ENCODE measurements at places on chromosomes 3 and 15.

DNA sequence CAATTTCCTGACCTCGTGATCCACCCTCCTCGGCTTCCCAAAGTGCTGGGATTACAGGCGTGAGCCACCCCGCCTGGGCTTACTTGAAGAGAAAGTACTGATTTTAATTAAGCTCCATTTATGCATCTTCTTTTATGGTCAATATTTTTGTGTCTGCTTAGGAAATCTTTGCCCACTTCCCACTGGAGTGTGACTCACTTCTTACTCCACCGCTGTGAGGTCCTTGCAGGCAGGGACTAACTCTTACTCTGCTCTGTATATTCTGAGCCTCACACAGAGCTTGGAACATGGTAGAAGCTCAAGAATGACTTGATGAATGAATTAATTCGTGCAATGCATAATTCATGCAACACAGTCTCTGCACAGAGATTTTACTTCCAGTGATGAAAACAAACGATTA is 2.9 kb upstream of the TM4SF19 start:
- DNase-seq: no peak

GRCh38 chr15:97316362-97316761 is 644.1 kb upstream of the ARRDC4 start:
- no peak for DNase-seq

DNA sequence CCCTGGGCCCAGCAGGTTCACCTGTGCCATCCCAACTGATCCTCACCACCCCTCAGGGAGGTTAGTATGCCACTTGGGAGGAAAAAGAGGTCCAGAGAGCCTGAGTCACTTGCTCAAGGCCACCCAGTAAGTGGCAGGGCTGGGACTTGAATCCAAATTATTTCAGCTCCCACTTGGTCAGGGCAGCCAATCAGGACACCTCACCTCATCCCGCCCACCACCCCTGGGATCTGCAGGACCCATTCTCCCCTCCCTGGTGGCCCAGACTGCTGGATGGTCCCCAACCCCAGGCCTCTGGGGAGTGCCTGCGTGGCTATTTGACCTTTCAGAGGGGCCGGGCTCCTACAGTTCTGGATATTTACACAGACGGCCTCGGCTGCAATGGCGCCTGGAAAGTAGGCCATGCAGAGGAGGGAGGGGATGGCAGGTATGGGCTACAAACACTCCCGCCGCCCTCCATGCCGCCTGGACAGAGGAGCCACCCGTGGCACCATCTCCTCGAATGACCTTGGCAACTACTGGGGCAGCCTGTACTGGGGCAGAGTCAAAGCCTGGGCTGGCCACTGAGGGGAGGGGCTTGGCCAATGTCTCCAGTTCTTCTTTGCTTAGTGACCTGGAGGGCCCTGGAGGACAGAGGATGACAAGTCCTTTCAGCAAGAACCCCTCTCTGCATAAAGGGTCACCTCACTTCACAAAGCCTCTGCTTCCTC is 153.6 kb upstream of the LINGO1 start:
- no peak for DNase-seq

DNA sequence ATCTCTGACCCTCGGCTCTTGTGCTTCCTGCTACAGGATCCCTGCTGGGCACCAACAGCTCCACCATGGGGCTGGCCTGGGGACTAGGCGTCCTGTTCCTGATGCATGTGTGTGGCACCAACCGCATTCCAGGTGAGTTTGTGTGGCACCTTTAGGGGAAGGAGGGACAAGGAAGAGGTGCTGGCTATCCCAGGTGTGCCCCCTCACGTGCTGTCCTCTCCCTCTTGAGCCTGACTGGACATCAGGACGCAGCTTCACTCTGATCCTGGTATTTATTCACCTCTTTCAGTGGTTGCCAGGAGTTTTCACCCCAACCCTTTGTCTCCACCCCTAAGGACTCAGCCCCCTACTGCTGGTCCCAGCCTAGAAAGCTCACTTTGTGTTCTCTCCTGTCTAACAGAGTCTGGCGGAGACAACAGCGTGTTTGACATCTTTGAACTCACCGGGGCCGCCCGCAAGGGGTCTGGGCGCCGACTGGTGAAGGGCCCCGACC is 960 bp downstream of the THBS1 start:
- peak; percentile 52 for DNase-seq

DNA sequence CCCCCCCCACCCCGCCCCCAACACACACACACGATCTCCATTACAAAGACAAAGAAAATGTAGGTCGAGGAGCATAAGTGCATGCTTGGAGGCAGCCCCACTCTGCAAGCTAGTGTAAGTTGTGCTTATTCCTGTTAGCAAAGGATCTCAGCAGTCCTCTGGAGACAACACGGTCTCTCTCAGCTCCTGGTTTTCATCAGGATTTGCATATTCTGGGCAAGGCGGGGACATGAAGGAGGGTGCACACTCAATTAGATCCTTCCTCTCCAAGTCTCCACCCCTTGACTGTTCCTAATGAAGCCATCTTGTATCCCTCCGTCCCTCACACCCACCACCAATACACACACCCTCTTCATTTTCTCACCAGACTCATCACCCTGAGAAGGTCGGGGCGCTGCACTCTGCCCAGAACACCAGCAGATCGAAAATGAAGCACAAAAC is 63.8 kb downstream of the MRPL46 start:
- DNase-seq: no peak

GRCh38 chr3:15952543-15953175 is 154.9 kb upstream of the ANKRD28 start:
- no peak for DNase-seq

GRCh38 chr15:41944313-41944940 is 27.9 kb downstream of the EHD4 start:
- peak; percentile 49 for DNase-seq

DNA sequence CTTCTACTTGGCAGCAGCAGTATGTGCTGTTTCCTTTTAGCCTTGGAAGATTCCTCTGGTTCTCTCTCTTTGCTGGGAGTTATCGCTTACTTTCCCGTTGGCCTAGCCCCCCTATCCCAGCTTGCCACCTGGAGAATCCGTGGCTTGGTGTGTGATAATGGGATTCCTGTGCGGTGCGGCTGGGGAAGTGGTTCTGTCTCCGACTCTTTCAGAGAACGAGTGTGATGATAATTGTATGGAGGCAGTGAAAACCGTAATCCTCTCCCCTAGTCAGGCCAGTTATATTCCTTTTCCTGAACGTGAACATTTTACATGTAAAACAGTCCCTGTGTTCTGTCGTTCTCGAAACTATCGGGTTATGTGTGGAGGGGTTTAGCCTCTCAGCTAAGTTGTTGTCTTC is 300.1 kb upstream of the C2CD4B start:
- DNase-seq: no peak

DNA sequence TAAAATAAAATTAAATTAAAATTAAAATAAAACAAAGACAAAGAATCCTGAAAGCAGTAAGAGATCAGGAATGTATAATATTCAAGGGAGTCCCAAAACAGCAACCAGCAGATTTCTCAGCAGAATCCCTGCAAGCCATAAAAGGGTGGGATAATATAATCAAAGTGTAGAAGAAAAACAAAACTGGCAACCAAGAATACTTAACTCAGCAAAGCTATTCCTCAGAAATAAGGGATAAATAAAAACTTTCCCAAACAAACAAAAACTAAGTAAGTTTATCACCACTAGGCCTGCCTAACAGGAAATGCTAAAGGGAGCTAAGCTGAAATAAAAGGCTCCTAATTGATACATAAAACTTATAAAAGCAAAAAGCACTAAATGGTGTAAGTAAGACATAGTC is 29.8 kb downstream of the THBS1 start:
- no peak for DNase-seq

- DNase-seq: peak; percentile 13
These were observed 188.7 kb upstream of the EIF1B start for GRCh38 chr3:40120806-40121205.

DNA sequence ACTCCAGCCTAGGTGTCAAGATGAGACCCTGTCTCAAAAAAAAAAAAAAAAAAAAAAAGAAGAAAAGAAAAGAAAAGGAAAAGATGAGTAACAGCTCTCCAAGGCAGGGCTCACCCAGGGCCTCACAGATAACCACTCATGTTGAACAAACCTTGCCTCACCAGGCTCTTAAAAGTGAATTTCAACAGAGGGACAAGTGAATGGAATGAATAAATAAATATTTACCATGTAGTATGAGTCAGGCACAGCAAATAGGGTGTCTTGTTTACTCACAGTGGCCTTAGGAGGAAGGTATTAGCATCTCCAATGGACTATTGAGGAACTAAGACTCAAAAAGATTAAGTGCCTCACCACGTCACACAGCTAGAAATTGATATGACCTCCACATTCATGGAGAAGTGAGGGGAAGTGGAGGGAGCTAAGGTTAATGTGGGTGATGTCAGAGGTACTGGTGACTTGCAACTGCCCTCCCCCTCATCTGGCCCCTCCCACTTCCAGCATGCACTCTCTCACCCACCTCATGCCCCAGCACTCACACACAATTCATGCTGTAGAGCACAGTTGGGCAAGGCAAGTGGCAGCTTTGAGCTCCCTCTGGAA is 255.5 kb downstream of the UACA start:
- peak; percentile 99 for DNase-seq

DNA sequence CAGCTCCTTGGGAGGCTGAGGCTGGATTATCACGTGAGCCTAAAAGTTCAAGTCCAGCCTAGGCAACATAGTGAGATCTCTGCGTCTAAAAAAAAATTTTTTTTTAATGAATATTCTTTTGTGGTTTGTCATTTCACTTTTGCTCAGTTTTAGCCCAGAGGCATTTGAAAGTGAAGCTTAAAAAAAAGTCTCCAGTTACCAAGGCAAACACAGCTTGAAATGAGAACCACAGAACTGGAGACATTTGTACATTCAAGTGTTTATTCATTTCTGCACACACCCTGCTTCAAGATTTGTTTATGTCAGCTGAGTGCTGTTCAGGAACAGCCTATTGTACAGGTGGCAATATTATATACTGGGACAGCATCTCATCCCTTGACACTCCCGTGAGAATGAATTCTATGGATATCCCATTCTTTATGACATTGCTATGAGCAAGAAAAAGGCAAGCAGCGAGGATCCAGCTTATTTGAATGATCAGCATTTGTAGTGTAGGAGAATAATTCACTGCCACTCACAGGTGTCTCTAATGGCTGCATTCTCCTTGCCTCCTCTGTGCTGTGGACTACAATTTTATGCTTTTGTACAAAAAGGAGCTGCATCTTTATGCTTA is 444.8 kb upstream of the GRM7 start:
- no peak for DNase-seq

- DNase-seq: no peak
These were observed 119.9 kb upstream of the CBLB start for GRCh38 chr3:105988540-105989212.

DNA sequence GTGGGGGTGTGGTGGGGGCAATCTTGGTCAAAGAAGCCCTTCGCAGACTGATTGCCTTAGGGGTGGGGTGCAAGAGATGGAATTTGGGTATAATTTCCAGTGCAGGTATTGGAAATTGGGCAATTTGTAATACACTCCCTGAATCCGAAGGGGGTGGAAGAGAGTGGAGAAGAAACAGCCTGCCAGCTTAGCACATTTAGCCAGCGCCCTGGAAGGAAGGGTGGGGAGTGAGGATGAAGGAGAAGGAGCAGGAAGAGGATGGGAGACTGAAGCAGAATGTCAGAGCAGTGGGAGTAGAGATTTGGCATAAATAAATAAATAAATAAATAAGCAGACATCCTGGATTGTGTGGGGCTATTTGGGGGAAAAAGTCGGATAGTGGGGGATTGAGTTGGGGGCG is 1.6 kb downstream of the GAP43 start:
- no peak for DNase-seq

DNA sequence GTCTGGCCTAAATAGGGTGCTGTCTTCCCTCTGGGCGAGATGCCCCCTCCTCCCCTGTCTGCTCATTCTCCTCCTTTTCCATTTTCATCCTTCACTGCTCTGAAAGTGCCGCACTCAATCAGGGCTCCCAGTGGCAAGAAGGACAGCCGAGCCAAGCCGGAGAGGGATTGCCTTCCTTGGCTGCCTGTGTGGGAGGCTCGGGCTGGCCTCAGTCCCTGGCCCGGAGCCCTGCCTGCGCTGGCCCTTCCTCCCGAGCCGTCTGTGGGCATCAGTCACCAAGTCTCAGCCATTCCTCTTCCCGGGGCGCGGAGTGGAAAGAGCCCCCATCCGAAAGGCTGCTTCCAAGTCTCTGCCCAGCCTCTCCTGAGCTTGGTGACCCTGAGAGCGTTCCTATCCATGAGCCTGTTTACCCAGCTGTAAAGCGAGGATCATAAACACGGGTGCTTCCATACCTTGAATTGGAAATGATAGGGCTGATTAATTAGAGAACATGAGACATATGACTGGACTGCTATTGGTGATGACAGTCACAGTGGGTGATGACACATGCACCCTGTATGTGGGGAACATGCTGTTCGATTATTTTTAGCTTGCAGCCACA is 59.1 kb upstream of the TLE3 start:
- no peak for DNase-seq

GRCh38 chr3:147428326-147428725 is 19.2 kb downstream of the ZIC1 start:
- no peak for DNase-seq

DNA sequence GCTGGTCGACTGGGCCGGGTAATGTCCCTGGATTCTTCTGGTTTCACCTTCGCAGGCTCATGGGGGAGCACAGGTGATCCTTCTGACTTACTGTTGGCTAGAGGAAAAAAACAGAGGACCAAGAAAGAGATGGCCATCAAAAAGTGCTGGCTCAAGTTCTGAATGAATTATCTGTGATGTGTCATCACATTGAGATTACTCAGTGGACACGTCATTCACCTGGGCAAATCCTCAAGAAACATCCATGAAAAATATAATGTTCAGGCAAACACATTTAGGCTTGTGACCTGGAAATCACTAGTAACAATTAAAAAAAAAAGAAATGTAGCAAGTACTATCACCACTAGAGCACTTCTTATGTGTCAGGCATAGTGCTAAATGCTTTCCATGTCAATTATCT is 81.5 kb upstream of the SLC2A2 start:
- DNase-seq: no peak

DNA sequence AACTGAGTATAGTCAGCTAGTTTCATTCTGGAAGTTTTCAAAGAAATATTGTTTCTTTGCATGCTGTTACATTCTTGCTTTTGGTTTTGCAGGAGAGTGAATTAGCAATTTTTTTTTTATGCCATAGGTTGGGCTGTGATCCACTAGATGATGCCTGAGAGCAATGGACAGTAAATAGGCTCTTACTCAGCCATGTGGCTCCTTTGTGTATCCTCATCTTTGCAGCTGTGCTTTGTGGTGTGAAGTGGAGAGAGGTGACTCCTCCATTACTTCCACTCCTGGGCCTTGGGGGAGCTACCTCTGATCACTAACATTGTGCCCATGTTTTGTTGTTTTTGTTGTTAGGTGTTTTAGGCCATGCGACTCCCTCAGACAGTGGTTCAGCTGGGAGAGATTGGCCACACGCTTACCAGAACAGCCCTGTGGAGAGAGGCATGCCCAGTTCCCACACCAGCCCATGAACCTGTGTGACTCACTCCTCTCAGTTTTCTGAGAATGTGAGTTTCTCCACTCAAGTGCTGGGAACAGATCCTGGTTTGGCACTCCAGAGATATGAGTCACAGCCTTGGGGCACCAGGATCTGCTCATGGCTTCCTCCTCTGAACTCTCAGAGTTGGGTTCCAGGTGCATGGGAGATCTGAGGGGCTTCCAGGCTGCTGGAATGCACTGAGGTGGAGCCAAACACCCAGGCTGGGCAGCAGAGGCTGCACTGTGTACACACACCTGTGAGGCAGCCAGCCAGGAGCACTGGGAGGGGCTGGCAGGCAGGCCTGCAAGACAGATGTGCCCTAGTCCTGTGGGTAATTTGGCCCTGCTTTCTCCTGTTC is 785.3 kb downstream of the ROBO2 start:
- DNase-seq: no peak

GRCh38 chr3:38101811-38102443 is 35.0 kb downstream of the ACAA1 start:
- no peak for DNase-seq

Measured in A549 (cell line).